ENCODE measurements at places on chromosomes 5 and 9.

DNA sequence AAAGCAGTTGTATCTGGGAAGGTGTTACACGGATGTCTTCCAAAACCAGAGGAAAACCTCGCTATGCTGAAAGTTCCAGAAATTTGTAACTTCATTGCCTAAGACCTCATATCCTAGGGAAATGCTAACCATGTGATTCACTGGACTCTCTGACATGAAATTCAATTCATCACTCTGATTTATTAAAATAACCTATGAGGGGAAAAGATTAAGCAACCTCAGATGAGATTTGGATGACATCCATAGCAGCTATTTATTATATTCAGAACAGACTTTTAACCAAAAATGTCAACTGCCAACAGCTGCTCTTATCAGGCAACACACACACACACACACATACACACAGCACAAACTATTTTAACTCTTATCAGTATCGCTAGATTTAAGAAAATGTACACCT lies 1006.4 kb upstream of the CTNND2 start:
- H3K27me3 ChIP-seq, result no peaks in the 10 kb centered on the region
- no peak overlapping the region for H3K4me3 ChIP-seq
- H3K27ac ChIP-seq, result no peak overlapping the region
- no peak for DNase-seq
- H3K4me1 ChIP-seq, result no peaks in the 10 kb centered on the region
- H3K36me3 ChIP-seq, result no peaks in the 10 kb centered on the region

DNA sequence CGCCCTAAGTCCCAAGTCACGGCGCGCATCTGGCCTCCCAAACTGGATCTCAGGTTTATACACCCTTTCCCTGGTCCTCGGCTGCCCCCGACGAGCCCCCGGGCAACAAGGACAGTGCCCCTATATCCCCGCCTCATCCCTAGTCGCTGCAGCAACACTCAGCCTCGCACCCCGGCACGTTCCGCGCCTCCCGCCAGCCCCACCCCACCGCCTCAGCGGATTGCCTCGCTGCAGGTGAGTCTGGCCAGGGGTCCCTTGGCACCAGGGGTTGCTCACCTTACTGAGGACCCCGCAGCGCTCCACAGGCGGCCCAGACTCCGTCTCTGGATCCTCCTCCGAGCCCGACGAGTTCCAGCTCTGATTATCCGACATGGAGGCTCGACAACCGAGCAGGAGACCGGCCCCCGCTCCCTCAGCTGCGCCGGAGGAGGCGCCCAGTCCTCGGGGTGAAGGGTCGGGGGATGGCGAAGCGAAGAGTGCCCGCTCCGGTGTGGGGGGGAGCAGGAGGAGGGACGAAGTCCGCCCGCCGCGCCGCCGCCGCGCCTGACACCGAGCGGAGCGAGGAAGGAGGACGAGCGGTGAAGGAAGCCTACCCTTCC lies 494 bp downstream of the CERT1 start:
- DNase-seq, result peak; percentile 42
- H3K4me1 ChIP-seq, result peaks cover 47% of the 10 kb centered on the region
- no peaks in the 10 kb centered on the region for H3K36me3 ChIP-seq
- peak overlapping the region; percentile 92 for H3K27ac ChIP-seq
- no peaks in the 10 kb centered on the region for H3K27me3 ChIP-seq
- peak overlapping the region; percentile 87 for H3K4me3 ChIP-seq

GRCh38 chr5:179378116-179378440 lies 32.8 kb upstream of the ADAMTS2 start:
- H3K36me3 ChIP-seq, result no peaks in the 10 kb centered on the region
- no peaks in the 10 kb centered on the region for H3K27me3 ChIP-seq
- no peaks in the 10 kb centered on the region for H3K4me1 ChIP-seq
- peak overlapping the region; percentile 68 for H3K27ac ChIP-seq
- no peak for DNase-seq

- no peak for DNase-seq
- no peaks in the 10 kb centered on the region for H3K27me3 ChIP-seq
- H3K27ac ChIP-seq, result no peak overlapping the region
Observed at GRCh38 chr9:82052081-82052480, 63.5 kb downstream of the SPATA31D1 start.

DNA sequence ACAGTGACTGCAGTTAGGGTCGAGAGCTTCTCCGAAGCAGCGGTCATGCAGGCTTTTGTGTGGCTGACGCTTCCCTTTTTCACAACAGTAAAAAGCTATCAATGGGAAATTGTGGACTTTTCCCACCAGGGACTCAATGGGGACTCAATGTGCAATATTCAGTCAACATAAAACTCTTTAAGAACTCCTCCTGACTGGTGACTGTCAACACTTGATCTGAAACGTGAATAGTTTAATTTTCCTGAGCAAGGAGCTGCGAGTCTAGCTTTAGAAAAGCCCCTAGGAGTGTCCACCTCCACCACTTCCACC lies 28.7 kb downstream of the EXOC3 start:
- peaks cover 5% of the 10 kb centered on the region for H3K36me3 ChIP-seq
- H3K27me3 ChIP-seq, result peaks cover 12% of the 10 kb centered on the region
- DNase-seq, result no peak
- peak overlapping the region; percentile 77 for H3K27ac ChIP-seq
- no peak overlapping the region for H3K4me3 ChIP-seq
- peaks cover 27% of the 10 kb centered on the region for H3K4me1 ChIP-seq

DNA sequence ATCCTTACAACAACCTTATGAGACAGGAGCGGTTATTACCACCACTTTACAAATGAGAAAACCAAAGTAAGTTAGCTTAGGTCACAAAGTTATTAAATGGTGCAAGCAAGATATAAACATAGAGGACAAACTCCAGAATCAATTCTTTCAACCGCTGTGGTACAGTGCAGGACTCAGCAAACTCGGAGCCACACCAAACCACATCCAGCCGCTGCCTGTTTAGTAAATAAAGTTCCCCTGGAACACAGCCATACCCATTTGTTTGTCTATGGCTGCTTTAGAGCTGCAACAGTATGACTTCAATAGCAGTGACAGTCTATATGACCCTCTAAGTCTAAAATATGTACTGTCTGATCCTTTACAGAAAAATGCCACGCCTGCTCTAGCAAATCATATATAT lies 1567.2 kb upstream of the WWC1 start:
- no peaks in the 10 kb centered on the region for H3K4me1 ChIP-seq
- no peaks in the 10 kb centered on the region for H3K36me3 ChIP-seq
- no peak overlapping the region for H3K4me3 ChIP-seq
- H3K27me3 ChIP-seq, result no peaks in the 10 kb centered on the region

GRCh38 chr5:6535594-6535993 lies 86.9 kb downstream of the UBE2QL1 start:
- H3K4me3 ChIP-seq, result no peak overlapping the region
- no peak for DNase-seq
- H3K27me3 ChIP-seq, result no peaks in the 10 kb centered on the region
- no peaks in the 10 kb centered on the region for H3K36me3 ChIP-seq

DNA sequence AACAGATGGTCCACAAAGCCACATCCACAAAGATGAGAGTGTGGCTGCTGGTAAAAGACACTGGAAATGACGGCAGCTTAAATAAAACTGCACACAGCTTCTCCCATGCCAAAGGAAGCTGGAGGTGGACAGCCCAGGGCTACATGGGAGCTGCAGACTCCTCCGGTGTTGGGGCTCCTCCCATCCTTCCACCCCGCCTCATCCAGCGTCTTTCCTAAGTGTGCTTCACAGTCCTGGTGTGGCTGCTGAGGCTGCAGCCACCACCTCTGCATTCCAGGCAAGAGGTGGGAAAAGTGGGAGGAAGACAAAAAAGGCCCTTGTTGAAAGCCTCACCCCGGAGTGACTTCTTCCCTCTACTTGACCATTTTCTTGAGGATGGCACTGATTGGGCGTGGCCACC lies 37.0 kb upstream of the IRX4 start:
- no peaks in the 10 kb centered on the region for H3K36me3 ChIP-seq
- H3K27me3 ChIP-seq, result no peaks in the 10 kb centered on the region
- no peak overlapping the region for H3K27ac ChIP-seq
